ENCODE measurements at places on chromosomes 13 and 19.

DNA sequence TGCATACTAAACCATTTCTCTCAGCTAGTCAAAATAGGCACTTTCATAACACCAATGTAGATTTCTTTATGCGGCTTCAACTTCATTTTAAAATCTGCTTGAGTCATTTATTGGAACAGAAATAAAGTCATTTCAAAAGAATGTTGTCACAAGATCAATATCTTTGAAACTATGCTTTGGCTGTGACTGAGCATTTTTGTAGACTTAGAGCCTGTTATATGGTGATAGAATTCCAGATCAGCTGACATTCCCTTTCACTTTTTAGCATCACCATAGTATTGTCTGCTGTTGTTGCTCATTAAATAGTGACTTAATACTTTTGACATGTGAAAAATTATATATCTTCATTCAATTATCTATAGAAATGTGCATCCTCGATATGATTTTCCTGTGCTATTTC, 279.2 kb upstream of the PRR20A start:
- no peak for DNase-seq

GRCh38 chr19:1747285-1748114, 5.8 kb upstream of the ONECUT3 start:
- DNase-seq: no peak

- DNase-seq: no peak
Observed at GRCh38 chr13:66312312-66313087, 917.6 kb downstream of the PCDH9 start.

DNA sequence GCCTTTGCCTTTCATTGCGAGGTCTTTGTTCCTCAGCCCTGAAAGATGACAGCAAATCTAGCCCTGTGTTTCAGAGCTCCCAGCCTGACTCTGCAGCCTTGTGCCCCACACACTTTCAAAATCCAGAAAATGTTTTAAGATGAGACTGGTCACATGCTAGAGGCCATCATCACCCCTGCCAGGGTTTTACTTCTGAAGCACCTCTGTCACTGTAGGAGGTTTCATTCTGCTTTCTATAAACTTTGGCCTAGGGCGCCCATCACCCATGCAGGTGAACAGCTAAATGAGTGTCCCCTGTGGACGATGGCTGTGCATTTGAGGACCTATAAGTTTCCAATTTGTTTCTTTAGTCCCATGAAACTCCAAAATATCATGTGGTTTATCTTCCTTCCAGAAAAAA, 574.2 kb downstream of the MYO16 start:
- no peak for DNase-seq

- no peak for DNase-seq
Observed at GRCh38 chr13:23620613-23621315, 50.6 kb downstream of the TNFRSF19 start.

GRCh38 chr19:7860714-7861618, 13.2 kb downstream of the PRR36 start:
- DNase-seq: no peak

- DNase-seq: peak; percentile 10
Observed at GRCh38 chr13:49627831-49628652, at the start of gene ARL11. TSS of gene ARL11 (plus strand) at chr13:49628507. CDS start at chr13:49630448, 1,941 bp downstream.

DNA sequence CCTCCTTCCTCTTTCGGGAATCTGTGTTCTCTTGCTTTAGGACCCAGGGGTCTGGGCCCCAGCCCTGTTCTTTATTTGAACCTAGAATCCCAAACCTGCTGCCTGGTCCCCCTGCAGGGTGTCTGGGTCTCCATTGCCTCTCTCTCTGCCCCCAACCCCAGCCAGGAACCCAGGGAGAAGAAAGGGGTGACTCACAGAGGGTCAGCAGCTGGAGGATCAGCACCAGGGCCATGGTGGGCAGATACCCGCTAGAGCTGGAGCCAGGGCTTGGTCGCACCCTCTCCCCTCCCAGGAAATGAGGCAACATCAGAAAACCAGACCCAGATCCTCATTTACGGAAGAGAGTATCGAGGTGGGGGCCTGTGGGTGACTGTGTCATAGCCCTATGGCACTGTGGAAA, at the start of gene OSCAR:
TSS of gene OSCAR (minus strand) at position 243 of the 400 bp plus-strand sequence. CDS start at position 232, 11 bp downstream.
- DNase-seq: no peak

DNA sequence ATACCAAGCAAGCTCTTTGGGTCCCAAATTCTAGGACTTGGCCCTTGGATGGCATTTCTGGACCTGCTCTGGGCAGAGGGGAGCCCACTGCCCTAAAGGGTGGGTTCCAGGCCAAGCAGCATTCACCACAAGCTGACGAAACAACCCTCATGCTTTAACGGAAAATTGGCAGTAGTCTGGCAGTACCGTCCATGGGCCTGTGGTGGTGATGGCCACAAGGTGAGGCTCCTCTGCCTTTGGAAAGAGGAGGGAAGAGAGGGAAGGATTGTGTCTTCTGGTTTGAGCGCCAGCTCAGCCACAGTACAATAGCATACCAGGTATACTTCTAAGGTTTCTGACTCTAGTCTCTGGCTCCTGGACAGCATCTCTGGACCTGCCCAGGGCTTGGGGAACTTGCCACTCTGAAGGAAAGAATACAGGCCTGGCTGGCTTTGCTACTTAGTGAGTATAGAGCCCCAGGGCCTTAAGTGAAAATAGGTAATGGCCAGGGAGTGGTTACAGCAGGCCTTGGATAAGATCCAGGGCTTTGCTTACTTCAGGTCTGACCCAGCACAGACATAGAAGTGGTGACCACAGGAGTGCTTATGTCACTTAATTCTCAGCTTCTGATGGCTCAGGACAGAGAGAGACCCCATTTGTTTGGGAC, 595.5 kb downstream of the LMO7 start:
- no peak for DNase-seq

GRCh38 chr13:40943073-40943472, 76.0 kb downstream of the ELF1 start:
- DNase-seq: no peak

DNA sequence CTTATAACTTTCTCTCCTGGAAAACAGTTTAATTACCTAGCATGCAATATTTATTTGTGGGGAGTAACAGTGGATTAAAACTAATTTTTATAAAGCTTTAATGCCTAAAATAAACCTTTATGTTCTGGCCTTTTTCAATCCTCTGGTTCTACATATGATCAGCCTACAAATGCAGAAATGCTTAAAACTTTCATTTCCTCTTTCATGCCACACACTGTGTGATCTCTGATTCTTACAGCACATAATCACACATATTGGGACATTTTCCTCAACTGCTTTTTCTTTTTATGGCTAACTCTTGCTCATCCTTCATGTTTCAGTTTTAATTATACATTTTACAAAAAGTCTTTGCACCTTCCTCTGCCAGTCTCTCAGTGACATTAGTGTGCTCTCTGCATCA, 910.8 kb upstream of the SLITRK6 start:
- DNase-seq: no peak

- DNase-seq: no peak
Observed at GRCh38 chr19:5839065-5840017, at the start of gene FUT6. TSS of gene FUT6 (minus strand) at chr19:5839702. CDS start at chr19:5832567, 7,135 bp downstream.

DNA sequence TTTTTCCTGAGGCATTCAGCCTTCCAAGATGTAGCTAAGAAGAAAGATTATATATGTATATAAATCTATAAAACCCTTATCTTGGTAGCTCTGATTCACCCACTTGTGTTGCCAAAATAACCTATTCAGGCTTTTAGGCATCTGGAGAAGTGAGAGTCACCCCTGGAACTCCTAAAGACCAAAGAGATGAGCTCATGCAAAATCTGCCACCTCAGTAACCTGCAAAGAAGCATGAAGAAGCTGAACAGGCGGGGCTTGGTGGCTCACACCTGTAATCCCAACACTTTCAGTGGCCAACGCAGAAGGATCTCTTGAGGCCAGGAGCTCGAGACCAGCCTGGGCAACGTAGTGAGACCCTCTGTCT, 393.7 kb downstream of the FOXO1 start:
- DNase-seq: no peak

- no peak for DNase-seq
Observed at GRCh38 chr13:100520936-100521850, 67.4 kb downstream of the GGACT start.

GRCh38 chr13:113617961-113618360, 33.4 kb downstream of the TFDP1 start:
- DNase-seq: no peak

- DNase-seq: no peak
Observed at GRCh38 chr19:27833031-27833430, 1379.9 kb downstream of the UQCRFS1 start.

DNA sequence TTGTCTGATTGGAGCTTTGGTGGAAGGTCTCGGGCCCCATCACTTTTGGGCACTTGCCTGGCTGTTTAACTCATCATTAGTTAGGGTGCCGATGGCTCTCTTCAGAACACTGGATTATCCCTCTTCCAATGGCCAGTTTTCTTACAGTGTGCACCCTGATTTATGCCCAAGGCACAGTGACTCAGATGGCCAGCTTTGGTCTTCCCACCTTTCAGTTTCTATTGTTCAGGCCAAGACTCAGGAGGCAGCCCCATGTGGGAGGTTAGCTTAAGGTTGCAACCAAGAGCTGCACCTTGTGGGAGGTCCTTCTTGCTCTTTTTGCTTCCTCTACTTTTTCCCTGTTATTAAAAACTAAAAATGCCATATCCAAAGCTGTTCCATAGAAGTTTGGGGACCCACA, 121.0 kb upstream of the ZNF91 start:
- DNase-seq: no peak

DNA sequence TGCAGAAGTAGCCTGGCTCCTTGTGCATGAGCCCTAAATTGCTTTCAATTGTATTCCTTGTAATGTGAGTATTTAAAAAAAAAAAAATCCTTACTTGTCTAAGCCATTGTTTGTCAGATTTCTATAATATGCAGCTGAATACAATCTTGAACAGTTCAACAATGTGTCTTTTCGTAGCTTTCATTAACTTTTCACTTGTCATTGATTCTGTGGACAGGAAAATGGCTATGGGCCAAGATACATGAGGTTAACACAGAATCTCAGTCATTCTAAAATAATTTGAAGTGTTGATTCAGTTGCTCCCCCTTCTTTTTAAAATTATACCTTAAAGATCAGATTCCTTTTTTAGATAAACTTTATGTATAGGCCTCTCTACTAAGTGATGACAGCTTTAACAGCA, 395.8 kb upstream of the KLF12 start:
- DNase-seq: no peak

- no peak for DNase-seq
Observed at GRCh38 chr19:16470541-16470910, 1.2 kb downstream of the EPS15L1 start.

- DNase-seq: no peak
Observed at GRCh38 chr19:7968796-7969554, 25.5 kb upstream of the TIMM44 start.

GRCh38 chr19:13382633-13382938, 123.7 kb downstream of the CACNA1A start:
- no peak for DNase-seq

GRCh38 chr13:95573221-95573620, 20.7 kb downstream of the CLDN10 start:
- DNase-seq: no peak

DNA sequence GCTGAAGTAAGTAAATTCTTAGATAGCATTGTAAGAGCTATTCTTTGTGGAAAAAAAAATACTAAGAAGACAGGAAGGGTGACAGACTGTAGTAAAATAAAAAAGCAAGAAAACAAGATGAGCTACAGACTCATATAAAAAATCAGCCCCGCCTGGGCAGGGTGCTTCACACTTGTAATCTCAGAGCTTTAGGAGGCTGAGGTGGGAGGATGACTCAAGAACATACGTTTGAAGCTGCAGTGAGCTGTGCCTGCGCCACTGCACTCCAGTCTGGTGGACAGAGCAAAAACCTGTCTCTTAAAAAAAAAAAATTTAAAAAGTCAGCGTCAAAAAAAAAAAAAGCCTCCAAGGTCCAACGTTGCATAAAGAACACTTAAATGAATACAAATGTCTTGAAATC, 102.1 kb downstream of the VWA8 start:
- no peak for DNase-seq

GRCh38 chr13:74730556-74731331, 596.5 kb upstream of the KLF12 start:
- DNase-seq: no peak

GRCh38 chr13:40375489-40376171, 290.8 kb downstream of the FOXO1 start:
- no peak for DNase-seq

- no peak for DNase-seq
Observed at GRCh38 chr19:29098863-29099481, 114.0 kb downstream of the UQCRFS1 start.

DNA sequence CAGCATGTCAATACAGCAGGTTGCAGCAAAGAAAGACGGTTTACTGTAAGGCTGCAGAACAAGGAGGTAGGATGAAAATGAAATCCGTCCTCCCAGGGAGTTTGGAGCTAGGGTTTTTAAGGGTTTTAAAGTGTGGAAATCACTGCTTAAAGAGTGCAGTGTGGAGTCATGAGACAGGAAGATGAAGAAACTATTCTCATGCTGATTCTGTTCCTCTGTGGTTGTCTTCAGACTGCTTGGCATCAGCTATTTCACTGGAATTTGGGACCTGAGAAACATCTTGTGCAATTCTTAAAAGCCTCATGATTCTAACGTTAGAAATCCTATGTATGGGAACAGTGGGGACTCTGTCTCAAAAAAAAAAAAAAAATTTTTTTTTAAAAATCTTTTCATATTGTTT, 11.4 kb downstream of the ZNF331 start:
- no peak for DNase-seq

- DNase-seq: no peak
Observed at GRCh38 chr13:91146601-91147000, 200.9 kb upstream of the MIR17HG start.

DNA sequence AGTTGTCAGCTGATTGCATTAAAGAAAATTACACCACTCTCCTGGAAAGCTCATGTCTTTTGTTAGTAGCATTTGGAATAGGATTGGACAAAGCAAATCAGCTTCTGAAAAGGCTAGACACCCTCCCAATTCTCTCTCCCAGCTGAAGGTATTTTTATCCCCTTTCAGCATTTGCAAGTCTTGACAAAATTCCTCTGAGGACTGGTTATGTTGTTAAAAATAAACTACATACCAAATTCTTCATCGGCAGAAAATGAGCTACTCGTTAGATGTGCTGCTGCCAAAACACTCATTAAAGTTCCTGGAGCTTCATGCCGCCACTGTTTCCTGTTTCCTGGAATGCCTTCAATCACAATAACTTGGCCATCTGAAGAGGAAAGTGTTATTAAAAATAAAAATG, 37.1 kb downstream of the UTP14C start:
- DNase-seq: no peak

DNA sequence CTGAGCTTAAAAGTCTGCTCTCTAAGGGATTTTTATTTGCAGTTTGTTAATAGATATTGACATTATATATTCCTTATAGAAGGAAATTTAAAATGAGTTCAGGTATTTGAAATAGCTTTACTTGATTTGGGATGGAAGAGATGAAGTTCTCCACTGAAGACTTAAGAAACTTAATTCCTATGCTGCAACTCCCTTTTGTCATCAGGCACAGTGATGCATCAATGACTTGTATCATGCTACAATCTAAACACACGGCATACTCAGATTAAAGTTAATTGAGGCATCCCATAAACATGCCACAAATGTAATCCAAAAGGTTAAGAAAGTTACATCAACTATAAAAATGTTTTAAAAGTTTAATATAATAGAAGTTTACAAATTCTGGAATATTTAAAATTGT, 109.0 kb downstream of the STARD13 start:
- DNase-seq: no peak

DNA sequence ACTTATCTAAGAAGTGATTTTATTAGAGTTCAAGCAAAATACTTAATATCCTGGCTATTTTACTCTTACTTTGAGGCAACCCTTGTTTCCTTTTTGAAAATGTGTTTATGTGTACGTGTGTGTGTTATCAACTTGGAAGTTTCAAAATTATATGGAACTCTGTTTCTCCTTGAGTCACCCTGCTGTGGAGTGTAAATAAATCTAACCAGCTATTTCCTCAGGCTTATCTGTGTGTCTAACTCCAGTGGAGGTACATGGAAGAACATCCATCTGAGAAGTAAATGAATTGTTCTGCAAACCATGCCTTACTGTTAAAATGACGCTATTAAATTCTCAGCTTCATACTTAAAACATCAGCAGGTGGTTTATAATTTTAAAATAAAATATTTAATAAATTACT, 583.4 kb upstream of the SLITRK5 start:
- DNase-seq: no peak
